ENCODE measurements at places on chromosomes 3 and 15.

- no peak for DNase-seq
These were observed 22.6 kb upstream of the RBP1 start for GRCh38 chr3:139561959-139562676.

DNA sequence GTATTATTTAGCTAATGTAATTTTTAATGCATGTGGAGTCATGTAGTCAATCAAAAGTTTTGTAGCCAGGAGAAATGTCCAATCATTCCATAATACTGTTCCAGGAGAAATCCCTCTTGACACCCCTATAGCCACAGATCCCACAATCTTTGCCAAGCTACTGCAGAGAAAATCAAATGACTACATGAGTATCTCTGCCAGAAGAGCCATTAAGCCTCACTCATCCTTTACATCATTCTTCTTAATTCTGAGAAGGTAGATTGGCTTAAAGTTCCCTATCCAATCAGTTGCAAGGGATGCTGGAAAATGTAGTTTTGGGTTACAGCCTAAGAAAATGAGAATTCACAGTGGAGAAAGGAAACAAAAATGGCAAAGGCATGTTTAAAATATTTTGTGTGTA, 502.1 kb downstream of the ZBBX start:
- no peak for DNase-seq

DNA sequence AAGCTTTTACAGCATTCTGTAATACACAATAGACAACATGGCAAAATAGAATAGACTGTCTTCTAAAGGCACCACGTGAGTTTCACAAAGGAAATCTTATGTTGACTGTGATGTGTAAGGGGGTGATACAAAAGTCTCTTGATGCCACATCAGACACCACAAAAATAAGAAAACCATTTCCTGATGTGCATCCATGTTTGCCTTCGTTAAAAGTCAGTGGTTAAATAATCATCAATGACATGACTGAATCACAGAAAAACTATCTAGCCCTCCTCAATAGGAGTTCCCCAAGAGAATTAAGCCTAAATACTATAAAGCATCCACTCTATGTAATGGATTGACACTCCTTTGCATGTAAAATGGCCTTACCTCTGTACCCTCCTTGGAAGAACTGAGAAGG, 198.6 kb upstream of the SLC2A2 start:
- DNase-seq: no peak

GRCh38 chr3:29004885-29005599, 275.8 kb upstream of the RBMS3 start:
- DNase-seq: no peak

DNA sequence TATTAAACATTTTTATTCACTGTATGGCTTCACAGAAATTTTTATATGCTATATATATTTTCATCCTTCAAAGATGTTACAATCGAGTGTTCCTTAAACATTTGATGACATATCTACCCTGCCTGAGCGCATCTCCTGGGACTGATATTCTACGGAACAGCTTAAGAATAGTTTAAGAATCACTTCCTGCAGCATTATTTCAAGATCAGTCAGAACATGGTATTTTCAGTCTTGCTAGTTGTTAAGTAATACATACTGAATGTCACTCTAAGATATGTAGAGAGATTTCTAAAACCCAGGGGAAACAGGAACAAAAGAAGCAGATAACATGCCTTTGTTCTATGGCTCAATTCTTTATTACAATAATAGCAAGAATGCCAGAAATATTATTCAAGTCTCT, 8.7 kb downstream of the COL8A1 start:
- no peak for DNase-seq

DNA sequence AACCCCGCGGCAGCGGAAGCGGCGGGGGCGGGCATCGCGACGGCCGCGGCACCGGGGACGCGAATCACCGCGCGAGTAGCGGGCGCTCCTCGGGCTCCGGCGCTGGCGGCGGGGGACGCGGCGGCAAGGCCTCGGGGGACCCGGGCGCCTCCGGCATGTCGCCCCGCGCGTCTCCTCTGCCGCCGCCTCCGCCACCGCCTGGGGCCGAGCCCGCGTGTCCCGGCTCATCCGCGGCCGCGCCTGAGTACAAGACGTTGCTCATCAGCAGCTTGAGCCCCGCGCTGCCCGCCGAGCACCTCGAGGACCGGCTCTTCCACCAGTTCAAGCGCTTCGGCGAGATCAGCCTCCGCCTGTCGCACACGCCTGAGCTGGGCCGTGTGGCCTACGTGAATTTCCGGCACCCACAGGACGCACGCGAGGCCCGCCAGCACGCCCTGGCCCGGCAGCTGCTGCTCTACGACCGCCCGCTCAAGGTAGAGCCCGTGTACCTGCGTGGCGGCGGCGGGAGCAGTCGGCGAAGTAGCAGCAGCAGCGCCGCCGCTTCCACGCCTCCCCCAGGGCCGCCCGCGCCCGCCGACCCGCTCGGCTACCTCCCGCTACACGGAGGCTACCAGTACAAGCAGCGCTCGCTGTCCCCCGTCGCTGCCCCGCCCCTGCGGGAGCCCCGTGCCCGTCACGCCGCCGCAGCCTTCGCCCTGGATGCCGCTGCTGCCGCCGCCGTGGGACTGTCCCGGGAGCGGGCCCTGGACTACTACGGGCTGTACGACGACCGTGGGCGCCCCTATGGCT, 675 bp downstream of the RBM15B start:
- DNase-seq: peak; percentile 35

- no peak for DNase-seq
These were observed 45.8 kb downstream of the TM6SF1 start for GRCh38 chr15:83153288-83153687.

DNA sequence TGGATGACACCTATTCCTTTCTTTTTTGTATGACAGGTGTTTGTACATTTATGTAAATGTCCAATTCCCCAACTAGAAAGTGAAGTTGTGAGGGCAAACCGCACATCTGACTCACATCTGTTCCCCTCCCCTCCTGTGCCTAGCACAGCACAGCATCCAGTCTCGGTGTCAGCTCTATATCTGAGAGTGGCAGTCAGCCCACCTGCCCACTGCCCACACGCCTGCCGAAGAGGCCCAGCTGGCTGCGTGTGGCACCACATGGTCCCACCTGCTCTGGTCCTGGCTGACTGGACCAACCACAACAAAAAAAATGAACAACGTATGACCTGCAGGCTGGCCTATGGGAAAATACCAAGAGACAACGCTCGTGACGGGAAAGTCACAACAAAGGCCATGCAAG, 62.8 kb downstream of the XXYLT1 start:
- DNase-seq: no peak

GRCh38 chr3:135556174-135556573, 409.4 kb upstream of the PPP2R3A start:
- no peak for DNase-seq

- no peak for DNase-seq
These were observed 3.5 kb downstream of the RBM15B start for GRCh38 chr3:51394541-51394940.

GRCh38 chr3:71693641-71694040, 31.6 kb downstream of the EIF4E3 start:
- no peak for DNase-seq

DNA sequence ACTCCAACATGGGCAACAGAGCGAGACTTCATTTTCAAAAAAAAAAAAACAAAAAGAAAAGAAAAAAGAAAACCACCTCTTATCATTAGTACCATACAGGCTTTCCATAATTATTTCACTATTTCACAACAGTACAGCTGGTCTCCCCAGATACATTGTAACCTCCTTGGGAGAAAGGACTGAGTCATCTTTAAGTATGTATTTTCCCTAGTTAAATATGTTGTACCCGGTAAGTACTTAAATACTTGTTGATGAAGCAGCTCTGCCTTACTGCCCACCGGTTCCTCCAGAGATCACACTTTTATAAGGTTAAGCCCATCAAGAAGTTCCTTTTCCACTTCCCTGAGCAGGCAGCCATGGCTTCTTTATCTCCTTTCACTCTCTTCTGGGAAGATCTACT, 789.5 kb upstream of the CFAP20DC start:
- no peak for DNase-seq

GRCh38 chr3:180523040-180523439, 78.9 kb upstream of the TTC14 start:
- no peak for DNase-seq

- DNase-seq: no peak
These were observed 10.8 kb downstream of the AP3B2 start for GRCh38 chr15:82698711-82699345.

- DNase-seq: no peak
These were observed 6.1 kb downstream of the MINDY4B start for GRCh38 chr3:150899141-150899540.

DNA sequence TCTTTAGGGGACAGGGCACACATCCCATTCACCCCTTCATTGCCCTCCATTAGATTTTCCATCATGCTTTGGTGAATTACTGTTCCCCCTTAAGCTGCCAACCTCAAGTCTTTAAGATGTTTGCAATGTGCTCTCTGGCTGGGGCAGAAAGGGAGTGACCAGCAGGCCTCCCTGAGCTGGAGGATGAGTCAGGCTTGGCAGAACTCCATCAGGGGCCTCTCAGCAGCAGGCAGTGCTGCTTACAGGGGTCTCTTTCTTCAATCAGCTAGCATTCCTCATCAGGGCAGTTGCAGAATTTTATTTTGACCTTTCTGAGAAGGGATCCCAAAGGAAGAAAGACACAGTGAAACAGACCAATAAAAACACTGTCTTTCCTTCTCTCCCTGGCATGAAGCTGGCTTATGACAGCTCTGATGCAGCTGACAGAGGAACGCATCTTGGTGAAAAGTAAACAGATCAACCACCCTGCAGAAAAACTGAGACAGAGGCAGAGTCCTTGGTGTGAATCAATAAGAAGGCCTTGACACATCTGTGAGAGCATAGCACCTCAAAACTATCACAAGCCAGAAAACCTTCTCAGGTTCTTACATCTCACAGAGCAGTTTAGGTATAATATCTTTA, 88.7 kb upstream of the MRPL3 start:
- no peak for DNase-seq

- no peak for DNase-seq
These were observed 2.6 kb downstream of the GPR160 start for GRCh38 chr3:170040418-170040817.

- no peak for DNase-seq
These were observed 12.4 kb upstream of the IREB2 start for GRCh38 chr15:78425643-78426042.

DNA sequence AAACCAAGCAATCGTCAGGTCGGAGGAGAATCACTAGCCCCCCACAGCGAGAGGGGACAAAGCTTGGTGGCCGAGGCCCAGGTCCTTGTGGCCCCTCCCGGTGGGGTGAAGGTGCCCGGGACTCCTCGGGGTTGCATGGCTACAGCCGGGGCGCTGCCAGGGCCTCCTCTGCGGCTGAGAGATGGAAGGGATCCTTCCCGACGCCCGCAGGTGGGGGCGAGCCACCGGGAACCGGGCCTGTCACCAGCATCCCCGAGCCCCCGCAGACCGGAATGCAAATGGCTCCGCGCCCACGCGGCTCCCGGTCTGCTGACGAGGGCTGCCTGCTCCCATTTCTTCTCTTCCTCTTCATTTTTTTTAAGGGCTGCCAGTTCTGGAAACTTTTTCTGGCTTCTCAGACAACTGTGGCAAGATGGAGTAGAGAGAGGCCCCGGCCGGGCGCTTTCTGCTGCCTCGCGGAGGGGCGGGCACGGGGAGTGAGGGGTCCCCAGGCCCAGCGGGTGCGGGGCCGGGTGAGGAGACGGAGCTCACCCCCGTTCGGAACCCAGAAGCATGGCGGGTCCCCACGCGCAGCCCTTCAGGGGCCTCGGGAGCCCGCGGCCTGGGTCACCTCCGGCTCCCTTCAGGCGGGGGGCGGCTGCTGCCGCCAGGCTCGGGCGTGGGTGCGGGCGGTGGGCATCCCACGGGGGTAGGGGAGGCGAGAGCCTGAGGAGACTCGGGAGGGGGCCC, 27.5 kb downstream of the MELTF start:
- no peak for DNase-seq

DNA sequence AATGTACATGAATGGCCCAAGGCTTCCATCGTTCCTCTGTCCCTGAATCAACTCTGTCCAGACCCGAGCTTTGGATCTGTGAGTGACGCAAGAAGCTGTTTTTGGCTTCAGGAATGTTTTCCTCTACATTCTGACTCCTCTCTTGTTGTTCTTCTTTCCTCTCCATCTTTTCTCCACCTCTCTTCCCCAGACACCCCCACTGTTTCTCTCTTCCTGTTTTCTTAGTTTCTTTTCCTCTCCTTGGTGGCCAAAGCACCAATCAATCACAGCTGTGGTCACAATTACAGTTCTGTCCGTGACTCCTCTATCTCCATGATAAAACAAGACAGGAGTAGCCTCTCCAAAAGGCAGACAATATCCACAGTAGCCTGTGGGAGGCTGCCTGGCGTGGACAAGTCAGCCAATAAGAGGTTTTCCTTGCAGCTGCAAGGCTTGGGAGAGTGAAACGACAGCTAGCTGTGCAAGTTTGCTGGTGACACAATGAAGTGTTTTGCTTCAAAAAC, 4.9 kb upstream of the TMEM212 start:
- no peak for DNase-seq

DNA sequence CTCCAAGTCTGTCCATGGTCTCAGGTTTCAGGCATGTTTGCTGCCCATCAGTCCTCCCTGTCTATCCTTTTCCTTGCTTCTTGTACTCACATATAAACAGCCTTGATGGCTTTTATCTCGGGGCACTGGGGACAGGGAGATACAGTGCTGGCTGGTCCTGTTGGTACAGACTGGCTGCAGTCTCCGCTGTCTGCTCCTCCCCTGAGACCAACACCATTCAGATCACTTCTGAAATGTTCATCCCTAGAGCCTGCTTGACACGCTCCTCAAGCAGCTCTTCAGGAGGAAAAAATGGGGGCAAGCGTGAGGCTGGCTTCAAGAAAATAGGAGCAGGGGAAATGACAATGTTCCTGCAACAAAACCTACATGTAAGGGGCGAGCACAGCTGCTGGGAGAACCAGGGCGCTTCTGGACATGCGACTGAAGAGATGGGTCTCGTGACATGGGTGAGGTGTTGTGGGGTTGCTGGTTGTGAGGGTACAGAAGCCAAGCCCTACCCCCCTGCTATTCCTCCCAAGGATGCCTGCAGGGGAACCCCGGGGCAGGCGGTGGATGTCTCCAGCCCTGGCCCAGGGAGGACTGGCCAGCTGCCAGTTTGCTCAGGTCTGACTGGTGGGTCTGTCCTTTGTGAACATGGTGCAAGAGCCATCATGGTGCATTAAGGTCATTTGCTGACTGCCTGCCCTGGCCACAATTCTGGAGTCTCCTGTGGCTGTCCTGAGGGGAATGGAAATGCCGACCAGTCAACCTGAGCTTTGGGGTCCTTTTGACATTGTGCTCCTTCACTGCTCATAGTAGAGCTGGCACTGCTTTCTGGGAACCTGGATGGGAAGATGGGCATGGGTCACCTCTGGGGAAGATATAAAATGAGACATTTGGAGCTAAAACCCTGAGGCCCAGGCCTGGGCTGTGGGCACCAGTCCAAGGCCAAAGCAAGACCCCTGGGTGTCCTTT, 40.1 kb downstream of the KY start:
- DNase-seq: no peak

GRCh38 chr15:58952751-58953150, 19.3 kb upstream of the SLTM start:
- no peak for DNase-seq

DNA sequence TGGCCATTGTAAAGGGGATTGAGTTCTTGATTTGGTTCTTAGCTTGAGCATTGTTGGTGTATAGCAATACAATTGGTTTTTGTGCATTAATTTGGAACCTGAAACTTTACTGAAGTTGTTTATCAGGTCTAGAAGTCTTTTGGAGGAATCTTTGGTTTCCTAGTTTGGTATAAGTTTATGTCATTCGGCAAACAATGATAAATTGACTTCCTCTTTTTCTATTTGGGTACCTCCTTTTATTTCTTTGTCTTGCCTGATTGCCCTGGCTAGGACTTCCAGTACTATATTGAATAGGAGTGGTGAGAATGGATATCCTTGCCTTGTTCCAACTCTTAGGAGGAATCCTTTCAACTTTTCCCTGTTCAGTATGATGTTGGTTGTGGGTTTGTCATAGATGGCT, 32.1 kb downstream of the SPESP1 start:
- no peak for DNase-seq

GRCh38 chr3:184688251-184688881, 23.5 kb downstream of the MAGEF1 start:
- DNase-seq: no peak
